Neural progenitor cell (in vitro differentiated cells): ENCODE measurements at places on chromosomes 2 and 18. TPM values are rescaled to one million over a fixed set of nuclear protein-coding genes. Genes with fewer than 3 reads are reported as not detected.

Gene HAUS1
- 141 and 201 TPM in 2 replicates for total RNA-seq

Gene TRIP12
- 107 and 157 TPM in 2 replicates for total RNA-seq

Gene ANKRD30B
- total RNA-seq: not detected in 2 replicates

Gene TACR1
- total RNA-seq: not detected in 2 replicates

Gene MTA3
- 94.0 and 117 TPM in 2 replicates for total RNA-seq

- no peaks in the 10 kb centered on the region for H3K36me3 ChIP-seq
- DNase-seq: no peak
- H3K27me3 ChIP-seq: no peaks in the 10 kb centered on the region
- H3K27ac ChIP-seq: no peak overlapping the region
- no peak overlapping the region for H3K4me3 ChIP-seq
Observed at GRCh38 chr2:128365217-128365905, 46.7 kb upstream of the HS6ST1 start.

- no peak overlapping the region for H3K4me3 ChIP-seq
- H3K27ac ChIP-seq: no peak overlapping the region
- no peaks in the 10 kb centered on the region for H3K4me1 ChIP-seq
- H3K36me3 ChIP-seq: no peaks in the 10 kb centered on the region
- no peak for DNase-seq
Observed at GRCh38 chr2:177404243-177404642, 11.7 kb downstream of the AGPS start.

- no peak for DNase-seq
- no peaks in the 10 kb centered on the region for H3K27me3 ChIP-seq
- peaks cover 18% of the 10 kb centered on the region for H3K4me1 ChIP-seq
- H3K27ac ChIP-seq: no peak overlapping the region
- H3K36me3 ChIP-seq: peaks cover 4% of the 10 kb centered on the region
- no peak overlapping the region for H3K4me3 ChIP-seq
Observed at GRCh38 chr2:44741507-44741906, 200.0 kb upstream of the SIX3 start.

DNA sequence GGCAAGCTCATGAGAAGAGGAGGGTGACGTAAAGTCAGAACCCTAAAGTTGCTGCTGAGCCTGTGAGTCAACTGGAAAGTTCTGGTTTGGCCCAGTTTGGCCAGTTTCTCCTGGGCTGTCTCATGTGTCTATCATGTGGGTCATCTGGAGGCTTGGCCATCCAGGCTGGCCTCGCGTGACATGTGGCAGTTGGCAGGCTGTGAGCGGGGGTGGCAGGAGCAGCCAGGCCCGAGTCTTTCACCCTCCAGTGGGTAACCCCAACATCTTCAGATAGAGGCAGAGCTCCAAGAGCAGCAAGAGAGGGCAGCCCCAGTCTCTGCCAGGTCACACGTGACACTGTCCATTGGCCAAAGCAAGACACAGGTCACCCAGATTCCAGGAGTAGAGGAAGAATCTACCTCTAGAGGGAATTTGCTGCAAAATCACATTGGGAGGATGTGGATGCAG lies 51.5 kb downstream of the FHOD3 start:
- H3K36me3 ChIP-seq: no peaks in the 10 kb centered on the region
- H3K4me3 ChIP-seq: no peak overlapping the region
- no peak for DNase-seq
- H3K27ac ChIP-seq: no peak overlapping the region

DNA sequence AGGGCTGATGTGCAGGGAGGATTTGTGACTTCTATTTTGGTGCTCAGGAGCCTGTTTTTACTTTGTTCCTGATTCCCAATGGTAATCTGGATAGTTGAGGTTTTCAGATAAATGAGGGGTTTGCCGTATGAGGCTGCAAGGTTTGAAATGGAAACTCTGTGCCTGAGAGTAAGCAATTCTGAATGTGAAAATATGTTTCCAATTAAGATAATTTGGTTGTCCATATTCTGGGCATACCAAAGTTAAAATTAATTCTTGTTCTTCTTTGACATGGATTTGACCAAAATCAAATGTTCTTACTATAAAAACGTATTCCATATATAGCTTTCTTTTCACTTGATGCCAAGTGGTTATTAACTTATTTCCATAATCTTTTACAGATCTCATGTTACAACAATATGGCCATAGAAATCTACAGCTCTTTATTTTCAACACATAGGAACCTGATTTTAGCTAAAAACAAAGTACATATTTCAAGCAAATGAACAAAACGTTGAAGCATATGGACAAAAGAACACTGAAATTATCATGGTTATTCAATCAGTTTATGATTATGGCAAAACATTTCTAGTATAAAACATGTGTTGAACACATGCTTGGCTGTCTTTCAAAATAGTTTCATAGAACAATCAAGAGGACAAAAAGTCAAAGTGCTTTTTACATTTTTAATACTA lies 63.4 kb upstream of the ARHGAP28 start:
- H3K36me3 ChIP-seq: no peaks in the 10 kb centered on the region
- H3K4me1 ChIP-seq: peaks cover under 1% of the 10 kb centered on the region
- DNase-seq: no peak
- H3K27me3 ChIP-seq: no peaks in the 10 kb centered on the region

DNA sequence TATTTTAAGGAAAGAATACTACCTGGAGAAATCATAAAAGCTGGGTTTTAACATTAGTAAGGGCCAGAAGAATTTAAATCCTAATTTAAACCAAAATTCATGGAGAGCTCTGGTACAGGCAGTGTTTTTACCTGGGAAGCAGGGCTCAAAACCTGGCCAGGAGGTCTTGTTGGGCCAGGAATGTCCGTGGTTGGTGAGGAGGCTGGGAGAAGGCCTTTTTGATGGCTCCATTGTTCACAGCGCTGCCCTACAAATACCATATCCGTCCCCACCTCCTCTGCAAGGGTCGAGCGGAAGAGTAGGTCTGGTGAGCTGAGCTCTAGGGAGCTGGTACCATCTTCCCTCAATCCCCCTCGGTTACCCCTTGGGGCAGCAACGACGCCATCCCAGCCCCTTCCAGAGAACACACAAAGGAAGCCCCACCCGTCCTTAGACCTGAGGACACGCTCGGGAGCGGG lies 10.9 kb upstream of the HOXD1 start:
- H3K27me3 ChIP-seq: peaks cover 100% of the 10 kb centered on the region
- H3K27ac ChIP-seq: no peak overlapping the region
- H3K4me1 ChIP-seq: peaks cover 12% of the 10 kb centered on the region

- peaks cover 8% of the 10 kb centered on the region for H3K4me1 ChIP-seq
- H3K36me3 ChIP-seq: no peaks in the 10 kb centered on the region
- DNase-seq: no peak
- H3K27me3 ChIP-seq: no peaks in the 10 kb centered on the region
- no peak overlapping the region for H3K4me3 ChIP-seq
- no peak overlapping the region for H3K27ac ChIP-seq
Observed at GRCh38 chr18:44518091-44518615, 162.5 kb upstream of the SETBP1 start.

DNA sequence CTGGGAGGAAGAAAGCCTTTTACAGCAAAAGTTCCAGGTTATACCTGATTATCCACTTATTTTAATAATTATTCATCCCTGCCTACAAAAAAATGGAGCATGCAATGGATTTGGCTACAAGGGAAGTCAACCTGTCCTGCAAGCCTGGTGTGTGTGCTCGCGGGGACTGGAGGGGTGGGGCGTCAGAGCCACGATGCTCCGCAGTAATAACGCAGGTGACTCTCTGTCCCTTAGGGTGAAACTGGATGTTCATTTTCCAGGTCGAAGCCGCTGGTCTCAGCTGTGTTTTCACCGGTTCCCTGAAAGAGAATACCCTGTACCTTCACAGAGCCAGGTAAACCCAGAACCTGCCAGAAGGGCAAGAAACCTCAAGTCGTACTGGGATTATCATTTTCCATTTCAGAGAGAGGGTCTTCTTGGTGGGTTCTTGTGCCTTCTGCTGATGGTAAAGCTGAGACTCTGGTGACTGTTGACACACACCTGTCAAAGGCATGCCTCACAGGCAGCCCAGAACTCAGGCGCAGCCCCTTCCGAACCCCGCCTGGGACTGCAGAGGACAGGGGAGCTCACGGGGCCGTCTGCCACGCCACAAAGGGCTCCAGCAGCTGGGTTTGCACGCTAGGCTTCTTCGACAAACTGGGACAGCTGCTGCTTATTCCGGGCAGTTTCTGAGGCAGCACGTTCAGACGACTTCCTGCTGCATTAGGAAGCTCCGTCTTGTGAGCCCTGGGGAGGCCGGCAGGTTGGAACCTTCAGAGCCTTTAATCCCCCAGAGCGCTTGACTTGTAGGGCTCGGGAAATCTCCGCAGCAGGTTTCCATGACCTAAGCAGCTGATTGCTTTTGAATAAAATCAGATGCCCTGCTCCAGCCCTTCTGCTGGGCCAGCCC lies 58.6 kb downstream of the KCNG2 start:
- peaks cover 50% of the 10 kb centered on the region for H3K27me3 ChIP-seq
- no peak overlapping the region for H3K27ac ChIP-seq
- H3K4me1 ChIP-seq: no peaks in the 10 kb centered on the region
- H3K4me3 ChIP-seq: no peak overlapping the region

DNA sequence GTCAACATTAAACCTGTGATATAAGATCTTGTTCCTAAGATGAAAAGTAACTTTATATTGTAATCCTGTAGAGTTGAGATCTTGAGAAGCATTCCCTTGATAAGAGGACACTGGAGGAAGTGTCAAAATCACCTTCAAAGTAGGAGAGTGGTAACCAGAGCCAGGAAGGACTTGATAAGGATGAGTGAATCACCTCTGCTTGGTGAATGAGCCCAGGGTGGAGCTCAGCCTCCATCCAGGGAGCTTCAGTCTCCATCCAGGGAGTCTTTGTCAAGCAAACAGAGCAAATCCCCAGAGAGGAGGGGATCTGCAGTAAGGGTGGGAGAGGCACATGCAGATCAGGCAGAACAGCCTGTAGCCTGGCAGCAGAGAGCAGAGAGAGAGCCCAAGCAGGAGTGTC lies 167.1 kb upstream of the SIX2 start:
- DNase-seq: no peak
- H3K36me3 ChIP-seq: no peaks in the 10 kb centered on the region
- no peak overlapping the region for H3K4me3 ChIP-seq
- H3K4me1 ChIP-seq: peaks cover 4% of the 10 kb centered on the region

- H3K27ac ChIP-seq: no peak overlapping the region
- no peaks in the 10 kb centered on the region for H3K36me3 ChIP-seq
- peak; percentile 52 for DNase-seq
- H3K27me3 ChIP-seq: no peaks in the 10 kb centered on the region
Observed at GRCh38 chr18:48832938-48833700, 117.6 kb downstream of the SMAD7 start.

DNA sequence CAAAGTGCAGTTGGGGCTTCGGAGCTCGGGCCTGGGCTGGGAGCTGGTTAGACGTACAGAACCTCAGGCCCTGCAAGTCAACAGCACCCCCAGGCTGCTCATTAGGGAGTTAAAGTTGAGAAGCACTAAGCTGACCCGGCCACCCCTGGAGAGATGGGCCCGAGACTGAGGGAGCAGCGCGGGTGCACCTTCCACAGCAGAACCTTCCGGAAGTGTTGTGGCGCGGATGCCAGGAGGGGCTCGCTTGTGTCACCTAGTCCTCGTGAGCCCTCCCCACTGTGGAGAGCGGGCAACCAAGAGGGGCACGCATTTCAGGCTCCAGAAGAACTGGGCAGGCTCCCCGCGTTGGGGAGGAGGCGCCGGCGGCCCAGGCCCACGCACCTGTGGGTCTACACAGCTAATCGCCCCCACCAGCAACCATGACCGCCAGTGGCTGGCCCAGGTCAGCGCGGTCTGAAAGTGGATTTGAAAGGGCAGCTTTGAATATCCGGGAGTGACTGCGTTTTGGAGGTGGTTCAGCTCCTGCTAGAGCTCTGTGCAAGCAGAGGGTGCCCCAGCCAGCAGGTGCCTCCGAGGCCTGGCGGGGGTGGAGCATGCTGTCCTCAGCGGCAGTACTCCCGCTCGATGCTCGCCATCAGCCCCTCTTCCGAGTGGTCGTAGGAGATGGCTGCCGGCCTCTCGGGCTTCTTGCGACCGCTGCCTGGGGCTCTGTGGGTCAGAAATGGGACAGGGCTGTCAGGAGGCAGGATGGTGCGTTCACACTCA lies 15.1 kb downstream of the KLF11 start:
- no peak overlapping the region for H3K4me3 ChIP-seq
- H3K4me1 ChIP-seq: peaks cover 14% of the 10 kb centered on the region
- H3K27me3 ChIP-seq: no peaks in the 10 kb centered on the region
- H3K36me3 ChIP-seq: no peaks in the 10 kb centered on the region
- no peak overlapping the region for H3K27ac ChIP-seq

- no peak overlapping the region for H3K27ac ChIP-seq
- no peak for DNase-seq
- H3K36me3 ChIP-seq: no peaks in the 10 kb centered on the region
- peaks cover 6% of the 10 kb centered on the region for H3K4me1 ChIP-seq
- H3K4me3 ChIP-seq: no peak overlapping the region
Observed at GRCh38 chr2:2950403-2950952, 427.1 kb downstream of the EIPR1 start.

GRCh38 chr2:151176661-151177060 lies 85.0 kb downstream of the RBM43 start:
- no peak for DNase-seq
- H3K36me3 ChIP-seq: no peaks in the 10 kb centered on the region
- H3K27ac ChIP-seq: no peak overlapping the region
- peaks cover 7% of the 10 kb centered on the region for H3K4me1 ChIP-seq
- no peak overlapping the region for H3K4me3 ChIP-seq

DNA sequence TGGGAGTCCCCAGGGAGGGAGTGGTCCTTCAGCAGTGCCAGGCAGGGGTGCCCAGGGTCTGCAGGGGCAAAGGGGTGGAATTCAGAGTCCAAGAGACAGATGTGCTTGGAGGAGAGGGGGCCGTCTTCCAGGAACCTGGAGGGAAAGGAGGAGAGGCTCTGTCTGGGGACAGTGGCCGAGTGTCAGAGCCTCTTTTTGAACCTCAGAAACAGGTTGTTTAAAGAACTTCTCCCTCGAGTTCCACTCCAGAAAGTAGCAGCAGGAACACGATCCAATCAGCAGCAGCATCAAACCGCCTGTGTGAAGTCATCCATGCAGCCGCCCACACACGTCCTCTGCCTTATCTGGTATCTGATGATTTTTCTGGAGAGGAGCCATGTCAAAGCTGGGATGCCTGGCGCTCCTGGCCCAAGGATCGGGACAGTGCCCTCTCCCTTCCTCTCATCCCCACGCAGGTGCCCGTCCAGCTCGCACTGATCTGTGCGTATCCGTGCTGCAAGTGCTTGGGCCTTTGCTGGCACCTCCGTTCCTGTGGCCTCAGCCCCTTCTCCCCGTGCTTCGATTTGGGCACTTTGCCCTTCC lies 205.1 kb downstream of the NDUFA10 start:
- no peaks in the 10 kb centered on the region for H3K27me3 ChIP-seq
- H3K4me1 ChIP-seq: peaks cover 4% of the 10 kb centered on the region
- H3K4me3 ChIP-seq: no peak overlapping the region
- H3K27ac ChIP-seq: no peak overlapping the region
- DNase-seq: no peak
- no peaks in the 10 kb centered on the region for H3K36me3 ChIP-seq

GRCh38 chr2:25582077-25582830 lies 91.1 kb downstream of the DTNB start:
- H3K27me3 ChIP-seq: no peaks in the 10 kb centered on the region
- DNase-seq: no peak
- no peak overlapping the region for H3K27ac ChIP-seq
- peaks cover 8% of the 10 kb centered on the region for H3K36me3 ChIP-seq

DNA sequence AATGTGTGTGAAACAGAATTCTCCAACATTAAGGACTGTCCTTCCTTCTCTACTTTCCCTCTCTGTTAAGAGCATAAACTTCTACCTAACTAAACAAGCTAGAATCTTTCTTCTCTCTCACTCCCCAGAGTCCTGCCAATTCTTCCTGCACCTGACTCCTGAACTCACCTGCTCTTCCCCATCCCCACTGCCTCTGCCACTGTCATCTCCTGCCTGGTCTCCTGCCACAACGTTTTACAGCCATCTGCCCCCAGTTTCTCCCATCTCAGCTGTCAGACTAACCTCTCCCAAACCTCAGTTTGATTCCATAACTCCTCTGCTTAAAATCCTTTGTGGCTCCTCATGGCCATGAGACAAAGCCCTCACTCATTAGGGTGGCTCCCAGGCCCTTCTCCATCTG lies 288.3 kb upstream of the FBXO11 start:
- H3K36me3 ChIP-seq: no peaks in the 10 kb centered on the region
- H3K4me3 ChIP-seq: no peak overlapping the region
- DNase-seq: no peak
- H3K27me3 ChIP-seq: no peaks in the 10 kb centered on the region
- H3K27ac ChIP-seq: no peak overlapping the region
